Esophagus squamous epithelium (tissue), 5 donors: ENCODE measurements at places on chromosomes 3 and 15.

DNA sequence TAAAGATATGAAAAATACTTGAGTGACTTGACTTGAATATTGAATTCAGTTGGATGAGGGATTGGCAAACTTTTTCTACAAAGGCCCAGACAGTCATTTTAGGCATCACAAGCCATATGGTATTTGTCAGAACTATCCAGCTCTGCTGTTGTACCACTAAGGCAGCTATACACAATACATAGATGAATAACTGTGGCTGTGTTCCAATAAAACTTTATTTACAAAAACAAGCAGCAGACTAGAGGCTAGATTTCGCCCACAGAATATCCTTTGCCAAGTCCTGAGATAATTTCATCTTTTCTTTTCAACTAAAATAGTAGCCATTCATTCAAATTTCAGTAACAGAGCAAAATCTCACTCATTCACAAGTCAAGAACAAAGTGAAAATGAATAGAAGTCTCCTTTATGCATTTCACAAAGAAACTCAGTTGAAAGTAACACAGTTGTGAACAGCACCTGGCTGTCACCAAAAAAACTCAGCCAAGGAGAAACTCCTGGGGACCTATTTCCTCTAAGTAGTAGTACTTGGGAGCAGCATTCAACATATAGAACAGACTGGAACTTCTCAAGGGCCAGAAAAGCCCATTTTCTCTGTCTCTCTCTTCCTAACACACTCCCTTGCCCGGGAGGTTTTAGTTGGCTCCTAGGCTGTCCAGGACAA is 56.3 kb downstream of the OSBPL10 start:
- no peak for DNase-seq

DNA sequence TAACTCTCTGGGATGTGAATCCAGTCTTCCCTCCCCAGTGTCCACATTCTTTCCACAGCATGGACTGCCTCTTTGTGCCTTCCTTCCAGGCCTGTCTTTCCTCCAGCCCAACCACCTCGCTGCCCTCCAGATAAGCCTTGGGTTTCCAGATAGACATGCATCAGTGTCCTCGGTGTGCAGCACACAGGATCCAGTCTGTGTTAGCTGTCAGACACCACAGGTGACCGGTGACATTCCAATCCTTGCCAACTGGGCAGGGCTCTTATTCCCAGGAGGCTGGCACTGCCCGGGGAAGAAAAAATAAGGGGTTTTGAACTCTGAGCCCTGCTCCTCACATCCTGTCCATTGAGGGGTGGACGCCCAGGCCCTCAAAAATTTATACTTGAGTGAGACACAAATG is 6.0 kb upstream of the SLC6A1 start:
- no peak for DNase-seq

- no peak for DNase-seq
These were observed 48.9 kb upstream of the MME start for GRCh38 chr3:155031186-155031585.

DNA sequence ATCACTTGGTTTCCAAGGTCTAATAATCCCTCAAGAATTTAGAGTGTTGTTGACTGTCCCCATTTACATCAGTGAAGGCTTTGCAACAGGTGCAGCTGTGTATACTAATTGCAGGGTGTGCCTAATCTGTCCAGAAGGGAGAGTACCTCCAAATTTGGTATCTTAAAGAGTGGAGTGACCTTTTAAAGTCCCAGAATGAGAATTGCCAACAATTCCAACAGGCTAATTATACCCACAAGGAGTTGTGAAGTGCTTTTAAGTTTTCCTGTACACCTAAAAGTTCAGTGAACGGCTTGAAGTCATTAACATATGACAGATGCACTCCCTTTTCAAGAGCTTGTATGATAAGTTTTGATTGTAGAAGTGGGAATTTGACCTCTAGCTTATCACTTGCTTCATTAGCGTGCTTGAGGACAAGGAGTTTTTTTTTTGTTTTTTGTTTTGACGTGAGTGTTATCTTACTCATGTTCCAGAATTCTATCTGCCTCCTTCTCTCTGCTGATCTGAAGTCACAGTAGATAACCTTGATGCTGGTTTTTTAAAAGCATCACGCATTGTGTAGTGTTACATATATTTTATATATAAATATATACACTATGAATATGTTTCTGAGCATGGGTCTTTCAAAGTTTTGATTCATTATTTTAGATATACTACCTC is 26.3 kb downstream of the CDIN1 start:
- no peak for DNase-seq

GRCh38 chr3:168714609-168715240 is 619.0 kb upstream of the GOLIM4 start:
- no peak for DNase-seq

DNA sequence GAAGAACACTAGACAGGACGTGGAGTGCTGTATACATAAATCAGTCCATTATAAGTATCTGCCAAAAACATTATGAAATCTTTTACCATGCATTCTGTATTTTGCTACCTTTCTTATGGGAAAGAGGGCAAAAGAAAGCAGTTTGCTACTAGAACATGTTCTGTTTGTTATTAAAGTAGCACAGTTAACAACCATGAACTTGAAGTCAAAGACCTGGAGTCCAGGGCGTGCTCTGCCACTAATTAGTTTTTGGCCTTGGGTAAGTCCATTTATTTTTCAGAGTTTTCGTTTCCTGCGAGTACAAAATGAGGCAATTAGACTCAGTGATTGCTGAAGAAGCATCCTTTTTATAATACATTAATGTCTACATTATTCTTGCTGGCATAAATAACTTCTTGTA is 143.3 kb upstream of the AGTR1 start:
- DNase-seq = no peak

DNA sequence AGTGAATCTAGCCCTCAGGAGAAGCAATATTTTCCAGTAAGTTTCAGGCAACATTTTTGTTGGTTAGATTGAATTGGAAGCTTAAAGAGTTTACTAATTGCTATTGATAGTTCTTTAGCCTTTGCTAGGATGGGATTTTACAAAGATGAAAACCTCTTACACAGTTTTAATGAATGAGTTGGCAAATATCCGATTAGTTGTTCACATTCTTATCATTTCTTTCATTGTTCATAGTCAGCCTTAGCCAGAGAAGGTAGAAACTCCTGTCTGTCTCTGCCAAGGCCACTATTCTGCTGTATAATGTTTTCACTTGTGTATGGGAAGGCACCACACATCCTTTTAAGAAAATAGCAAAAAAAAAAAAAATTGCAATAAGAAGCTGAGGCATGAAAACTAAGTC is 222.0 kb upstream of the MANF start:
- no peak for DNase-seq

DNA sequence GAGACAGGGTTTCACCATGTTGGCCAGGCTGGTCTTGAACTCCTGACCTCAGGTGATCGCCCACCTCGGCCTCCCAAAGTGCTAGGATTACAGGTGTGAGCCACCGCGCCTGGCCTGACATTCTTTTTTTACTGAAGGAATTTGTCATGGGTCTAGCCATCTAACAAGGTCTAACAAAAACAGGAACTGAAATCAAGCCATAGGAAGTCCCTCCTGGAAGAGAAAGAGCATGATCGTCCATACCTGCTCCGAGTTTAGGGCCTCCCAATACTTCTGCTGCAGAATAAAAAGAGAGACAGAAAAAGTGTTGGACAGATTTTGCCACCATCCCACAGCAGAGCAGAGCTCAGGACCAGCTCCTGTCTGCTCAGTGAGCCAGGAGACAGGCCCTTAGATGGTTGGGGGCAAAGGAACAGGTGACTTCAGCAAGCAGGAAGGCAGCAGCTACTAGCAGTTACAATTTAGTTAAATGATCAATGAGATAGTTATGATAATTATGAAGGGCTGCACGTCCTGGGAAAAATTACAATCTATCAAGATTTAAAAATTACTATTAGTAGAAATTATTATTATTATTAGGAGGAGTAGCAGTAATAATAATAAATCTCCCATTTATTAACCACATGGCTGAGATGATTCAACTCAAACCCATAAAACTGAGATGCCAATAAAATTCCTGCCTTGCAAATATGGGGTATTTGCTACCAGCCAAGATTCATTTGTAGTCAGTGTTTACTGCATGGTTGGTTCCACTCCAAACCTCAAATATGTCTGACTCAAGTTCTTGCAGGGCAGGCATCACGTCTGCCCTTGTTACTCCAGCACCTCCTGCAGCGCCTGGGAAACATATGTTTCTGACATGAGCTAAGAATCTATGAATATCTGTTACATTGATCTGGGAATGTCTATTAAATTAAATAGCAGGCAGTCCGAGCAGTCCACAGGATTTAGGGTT is 40.1 kb downstream of the TMEM44 start:
- no peak for DNase-seq

- DNase-seq = no peak
These were observed 899.5 kb upstream of the CFAP20DC start for GRCh38 chr3:59949311-59949710.

GRCh38 chr3:179970746-179971145 is 66.0 kb downstream of the PEX5L start:
- DNase-seq = no peak

DNA sequence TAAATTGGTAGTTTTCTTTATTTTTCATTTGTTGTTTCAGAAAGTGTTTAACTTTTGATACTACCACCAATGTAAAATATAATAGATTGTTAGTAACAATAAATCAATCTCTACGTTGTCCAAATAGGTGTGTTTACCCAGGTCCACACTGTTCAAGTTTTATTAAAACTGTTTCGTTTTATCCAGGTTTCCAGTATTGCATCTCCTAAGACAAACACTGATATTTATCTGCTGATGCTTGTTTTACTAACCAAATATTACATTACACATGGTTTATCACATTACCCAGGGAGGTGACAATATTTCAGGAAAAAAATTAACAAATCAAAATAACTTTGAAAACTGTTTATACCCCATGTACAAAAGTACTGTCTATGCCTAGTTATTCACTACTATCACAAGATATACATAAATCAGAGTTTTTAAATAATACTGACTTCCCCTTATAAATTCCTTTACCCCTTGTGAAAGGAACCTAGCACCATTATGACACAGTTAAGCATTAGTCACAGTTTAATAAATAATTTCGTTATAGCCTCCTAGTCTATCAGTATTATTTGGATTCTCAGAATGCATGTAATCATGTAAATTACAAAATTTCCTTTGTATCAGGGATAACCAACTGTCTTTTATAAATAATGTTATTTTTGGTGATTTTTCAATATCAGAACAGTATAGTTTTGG is 205.3 kb downstream of the ZBTB20 start:
- DNase-seq = no peak

GRCh38 chr3:16134173-16134928 is 40.1 kb upstream of the GALNT15 start:
- DNase-seq = no peak
